ENCODE measurements at places on chromosomes 2 and 18.

GRCh38 chr18:49161627-49162026 is 210.9 kb upstream of the SMAD7 start:
- DNase-seq = no peak

- no peak for DNase-seq
Observed at GRCh38 chr2:128577141-128577930, 258.7 kb upstream of the HS6ST1 start.

GRCh38 chr2:197113275-197113711 is 186.8 kb upstream of the PGAP1 start:
- DNase-seq = peak; percentile 23

- DNase-seq = no peak
Observed at GRCh38 chr2:58215429-58215828, 25.7 kb downstream of the FANCL start.

DNA sequence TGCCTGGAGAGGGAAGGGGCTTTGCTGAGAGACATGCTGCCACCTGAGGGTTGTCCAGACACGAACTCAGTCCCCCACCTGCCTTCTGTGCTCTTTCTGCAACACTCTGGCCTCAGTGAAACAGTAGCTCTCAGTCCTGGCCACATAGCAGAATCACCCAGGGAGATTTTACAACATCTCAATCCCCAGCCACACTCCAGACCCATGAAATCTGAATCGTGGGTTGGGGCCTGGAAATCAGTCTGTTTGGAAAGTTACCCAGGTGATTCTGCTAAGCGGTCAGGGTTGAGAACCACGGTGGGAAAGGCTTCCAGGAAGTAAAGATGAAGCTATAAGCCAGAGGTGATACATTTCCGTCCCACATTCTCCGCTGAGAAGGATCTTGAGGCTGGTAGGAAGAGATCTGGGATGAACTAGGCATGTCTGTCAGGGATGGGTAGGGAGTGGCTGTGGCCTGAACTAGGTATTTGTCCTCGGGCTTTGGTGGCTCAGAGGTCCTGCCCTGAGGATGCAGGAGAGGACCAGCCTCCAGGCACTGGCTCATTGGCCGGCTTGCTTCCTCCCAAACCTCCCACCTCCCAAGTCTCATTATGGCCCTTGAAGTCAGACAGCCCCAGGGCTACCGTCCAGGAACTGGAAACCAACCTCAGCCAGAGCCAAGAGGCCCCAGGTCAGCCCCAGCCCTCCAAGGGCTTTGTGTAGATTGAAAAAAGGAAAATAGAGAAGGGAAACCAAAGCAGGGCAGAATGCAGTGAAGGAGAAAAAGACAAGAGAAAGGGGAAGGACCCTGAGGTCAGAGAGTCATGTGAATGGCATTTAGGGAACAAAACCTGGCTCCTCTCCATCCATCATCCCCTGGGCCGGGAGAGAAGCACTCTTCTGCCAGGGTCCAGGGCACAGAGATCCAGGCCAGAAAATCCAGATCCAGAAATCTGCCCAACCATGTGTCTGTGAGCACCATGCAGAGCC is 119.6 kb downstream of the ZFP36L2 start:
- DNase-seq = no peak

DNA sequence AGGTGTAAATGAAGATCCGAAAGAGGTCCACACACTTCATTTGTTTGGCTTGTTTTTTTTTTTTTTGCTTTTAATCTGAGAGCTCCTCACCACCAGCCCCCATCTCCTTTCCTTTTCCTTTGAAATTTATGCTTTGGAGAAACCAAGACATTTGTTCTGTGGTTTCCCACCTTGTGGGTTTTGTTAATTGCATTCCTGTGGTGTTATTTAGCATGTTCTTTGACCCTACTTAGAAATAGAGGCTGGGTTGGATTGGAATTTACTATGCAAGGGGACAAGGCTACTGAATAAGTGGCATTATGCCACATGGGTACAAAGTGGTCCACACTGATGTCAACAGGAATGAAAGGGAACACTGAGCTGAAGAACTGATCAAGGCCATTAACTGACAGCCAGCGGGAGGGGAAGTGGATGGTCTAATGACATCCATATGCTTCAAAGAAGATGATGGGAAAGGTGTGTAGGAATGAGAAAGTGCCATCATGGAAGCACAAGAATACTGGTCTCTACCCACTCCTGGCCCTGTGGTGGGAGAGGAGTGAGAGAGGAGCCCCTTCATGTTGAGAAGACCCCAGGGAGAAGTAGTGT is 8.9 kb downstream of the CCL20 start:
- peak; percentile 28 for DNase-seq

GRCh38 chr2:12453731-12454130 is 263.0 kb upstream of the TRIB2 start:
- DNase-seq = no peak

GRCh38 chr2:75602724-75603342 is 42.1 kb upstream of the EVA1A start:
- DNase-seq = peak; percentile 71

- DNase-seq = no peak
Observed at GRCh38 chr2:145284551-145284950, 764.6 kb upstream of the ZEB2 start.

DNA sequence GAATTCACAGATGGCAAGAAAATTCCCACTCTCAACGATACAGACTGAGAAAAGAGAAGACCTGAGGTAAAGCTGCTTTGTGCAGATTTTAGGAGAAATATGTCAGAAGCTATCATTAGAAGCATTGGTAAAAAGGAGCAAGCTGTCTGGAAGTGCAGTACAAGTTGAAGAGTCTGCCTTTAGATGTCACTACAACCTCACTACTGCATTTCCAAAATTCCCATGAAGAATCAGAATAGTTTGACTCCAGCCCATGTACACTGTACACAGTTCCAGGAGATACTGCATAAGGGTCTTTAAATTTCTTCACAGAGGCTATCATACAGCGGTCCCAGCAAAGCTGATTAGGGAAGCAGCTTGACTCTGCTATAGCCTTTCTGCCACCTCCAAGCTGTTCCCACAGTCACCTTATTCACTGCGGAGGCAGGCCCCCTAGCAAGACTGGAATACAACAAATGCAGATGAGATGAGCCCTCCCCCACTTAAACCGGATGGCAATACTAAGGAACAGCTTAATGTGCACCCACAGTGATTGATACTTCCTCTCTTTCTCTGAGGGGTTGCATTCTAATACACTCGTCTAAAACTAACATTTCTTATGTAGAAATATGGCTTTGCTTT is 527.4 kb downstream of the TMEM182 start:
- peak; percentile 23 for DNase-seq

GRCh38 chr2:237355701-237356100 is 58.3 kb downstream of the COL6A3 start:
- DNase-seq = no peak

DNA sequence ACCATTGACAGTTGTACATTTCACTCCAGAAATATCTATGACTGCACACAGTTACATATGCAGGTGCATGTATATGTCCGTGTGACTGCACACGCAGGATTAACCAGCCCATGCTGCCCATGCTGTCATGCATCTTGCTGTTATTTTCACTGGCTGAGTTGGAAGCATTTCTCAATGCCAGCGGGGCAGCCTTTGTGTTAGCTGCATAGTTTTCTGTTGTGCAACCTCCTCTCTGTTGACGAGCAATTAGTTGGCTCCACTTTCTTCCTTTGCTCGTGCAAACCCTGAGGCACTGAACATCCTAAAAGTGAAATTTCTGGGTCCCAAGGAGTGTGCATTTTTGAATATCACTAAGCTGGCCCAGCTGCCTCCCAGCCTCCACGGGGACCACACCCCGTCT is 133.4 kb upstream of the GLI2 start:
- no peak for DNase-seq

DNA sequence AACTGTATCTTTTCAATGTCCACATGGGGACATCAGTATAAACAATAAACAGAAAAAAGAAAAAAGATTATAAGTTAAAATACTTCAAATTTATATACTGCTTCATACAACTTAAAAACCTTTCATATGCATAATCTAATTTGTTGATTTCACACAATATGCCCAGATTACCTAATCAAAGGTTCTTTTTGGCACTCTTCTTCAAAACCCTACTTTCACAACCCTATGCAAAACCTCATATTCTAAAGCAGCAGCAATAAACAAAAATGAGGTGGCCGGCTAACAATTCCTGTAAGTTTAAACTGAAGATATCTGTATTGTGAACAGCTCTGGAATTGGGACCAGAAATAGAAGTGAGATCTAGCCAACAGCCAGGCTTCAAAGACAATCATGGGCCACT is 28.6 kb downstream of the STK17B start:
- DNase-seq = no peak

DNA sequence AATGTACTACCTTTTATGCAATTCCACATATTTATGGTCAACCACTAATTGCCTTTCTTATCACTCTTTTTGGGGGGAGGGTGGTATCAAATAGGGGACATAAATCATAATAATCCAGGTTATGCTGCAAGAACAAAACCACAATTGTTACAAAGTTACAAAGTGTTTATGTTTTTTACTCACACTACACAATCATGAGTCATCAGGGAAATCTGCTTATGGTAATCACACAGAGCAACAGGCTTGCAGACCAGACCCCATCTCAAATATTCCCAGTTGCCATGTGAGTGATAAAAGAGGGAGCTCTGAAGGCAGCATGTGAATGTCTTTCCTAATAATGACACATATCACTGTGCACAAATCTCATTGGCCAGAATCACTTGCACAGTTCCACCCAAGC is 304.7 kb upstream of the TMEFF2 start:
- peak; percentile 6 for DNase-seq

GRCh38 chr2:238308177-238308576 is 12.1 kb upstream of the TRAF3IP1 start:
- DNase-seq = no peak

- no peak for DNase-seq
Observed at GRCh38 chr2:45942237-45942738, 290.8 kb downstream of the PRKCE start.

GRCh38 chr2:109690822-109691541 is 76.8 kb downstream of the SOWAHC start:
- no peak for DNase-seq

DNA sequence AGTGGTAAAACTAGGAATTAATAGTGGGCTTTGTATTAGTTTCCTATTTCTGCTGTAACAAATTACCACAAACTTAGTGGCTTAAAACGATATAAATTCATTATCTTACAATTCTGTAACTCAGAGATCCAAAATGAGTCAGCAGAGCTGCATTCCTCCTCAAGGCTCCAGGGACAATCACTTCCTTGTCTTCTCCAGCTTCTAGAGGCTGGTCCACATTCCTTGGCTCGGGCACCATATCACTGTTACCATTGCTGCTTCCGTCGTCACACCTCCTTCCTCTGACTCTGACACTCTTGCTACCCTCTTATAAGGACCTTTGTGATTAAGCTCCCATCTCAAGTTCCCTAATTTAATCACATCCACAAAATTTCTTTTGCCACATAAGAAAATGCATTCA is 567.8 kb upstream of the KLHL29 start:
- peak; percentile 83 for DNase-seq

GRCh38 chr18:14997357-14997756 is 249.4 kb downstream of the ANKRD30B start:
- DNase-seq = no peak

GRCh38 chr2:17327649-17328048 is 190.6 kb downstream of the RAD51AP2 start:
- no peak for DNase-seq

DNA sequence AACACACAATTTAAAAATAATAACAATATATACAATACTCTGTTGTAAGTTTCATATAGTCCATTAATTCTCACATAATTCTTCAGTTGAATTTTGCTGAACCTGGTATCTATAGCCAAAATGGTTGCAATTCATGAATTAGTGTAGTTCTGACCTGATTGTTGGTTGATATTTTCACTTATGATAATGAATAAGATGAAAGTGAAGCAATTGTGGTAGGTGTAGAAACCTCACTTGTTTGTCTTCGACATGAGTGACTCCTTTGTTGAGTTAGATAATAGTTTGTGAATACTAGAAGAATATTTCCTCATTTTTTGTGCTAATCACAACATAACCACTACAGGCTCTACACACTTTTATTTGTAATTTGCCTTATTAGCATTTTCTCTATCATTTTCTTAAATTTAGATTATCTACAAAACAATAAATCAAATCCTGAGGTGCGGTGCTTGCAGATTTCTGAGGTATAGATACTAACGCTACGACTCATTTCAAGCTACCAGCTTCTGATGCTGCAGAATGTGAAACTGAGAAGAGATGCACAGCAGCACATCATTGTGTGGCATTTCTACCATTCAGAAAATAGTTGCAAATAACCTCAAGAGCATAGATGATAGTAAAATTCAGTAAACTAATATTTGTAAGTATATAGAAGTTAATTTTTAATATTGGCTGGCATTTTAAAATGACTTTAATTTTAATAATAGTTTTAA is 117.9 kb downstream of the KCNH7 start:
- DNase-seq = no peak

DNA sequence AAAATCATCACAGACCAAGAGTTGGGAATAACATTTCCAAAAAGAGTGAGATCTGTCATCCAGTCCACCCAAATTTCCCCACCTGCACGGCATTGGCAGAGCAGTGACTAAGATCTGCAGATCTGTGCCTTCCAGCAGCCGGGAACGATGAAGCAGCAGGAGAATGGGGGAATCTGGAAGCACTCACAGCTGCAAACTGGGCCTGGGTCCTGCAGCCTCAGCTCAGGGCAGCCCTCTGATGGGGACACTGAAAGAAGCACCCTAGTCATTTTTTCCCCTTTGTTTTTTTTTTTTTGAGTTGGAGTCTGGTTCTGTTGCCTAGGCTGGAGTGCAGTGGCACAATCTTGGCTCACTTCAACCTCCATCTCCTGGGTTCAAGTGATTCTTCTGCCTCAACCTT is 4.4 kb upstream of the SAG start:
- no peak for DNase-seq

DNA sequence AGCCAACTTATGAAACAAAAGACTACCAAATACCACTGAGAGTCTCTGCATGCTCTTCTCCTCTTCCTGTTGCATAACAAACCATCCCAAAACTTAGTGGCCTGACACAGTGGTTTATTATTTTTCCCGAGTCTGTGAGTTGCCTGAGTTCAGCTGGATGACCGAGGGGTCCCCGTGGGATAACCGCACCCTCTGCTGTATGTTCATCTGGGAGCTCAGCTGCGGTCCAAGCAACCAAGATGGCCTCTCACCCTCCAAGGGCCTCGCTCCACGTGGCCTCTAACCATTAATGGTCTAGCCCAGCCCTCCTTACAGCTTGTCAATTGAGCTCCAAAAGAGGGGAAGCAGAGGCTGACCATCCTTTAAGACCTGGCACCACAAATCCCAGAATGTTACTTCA is 17.1 kb downstream of the ITM2C start:
- DNase-seq = no peak

DNA sequence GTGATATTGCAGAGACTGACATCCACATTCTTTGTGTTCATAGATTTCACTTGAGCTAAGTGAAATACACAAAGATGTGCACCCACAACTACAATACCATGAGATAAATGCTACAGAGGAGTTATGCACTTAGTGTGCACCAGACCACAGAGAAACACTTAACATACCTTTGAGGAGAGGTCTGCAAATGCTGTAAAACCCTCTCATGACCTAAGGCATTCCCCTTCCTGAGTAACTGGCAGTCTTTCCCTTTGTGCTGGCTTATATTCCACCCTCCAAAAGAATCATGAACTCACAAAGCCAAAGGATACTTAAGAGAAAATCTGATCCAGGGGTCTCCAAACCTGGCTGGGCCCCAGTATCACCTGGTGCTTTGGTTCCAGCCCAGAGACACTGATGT is 16.2 kb downstream of the NXPH2 start:
- no peak for DNase-seq

All from urothelium cell line (cell line).